ENCODE measurements at places on chromosomes 2 and 18.

GRCh38 chr18:23548719-23549118, 37.6 kb downstream of the NPC1 start:
- DNase-seq: no peak

DNA sequence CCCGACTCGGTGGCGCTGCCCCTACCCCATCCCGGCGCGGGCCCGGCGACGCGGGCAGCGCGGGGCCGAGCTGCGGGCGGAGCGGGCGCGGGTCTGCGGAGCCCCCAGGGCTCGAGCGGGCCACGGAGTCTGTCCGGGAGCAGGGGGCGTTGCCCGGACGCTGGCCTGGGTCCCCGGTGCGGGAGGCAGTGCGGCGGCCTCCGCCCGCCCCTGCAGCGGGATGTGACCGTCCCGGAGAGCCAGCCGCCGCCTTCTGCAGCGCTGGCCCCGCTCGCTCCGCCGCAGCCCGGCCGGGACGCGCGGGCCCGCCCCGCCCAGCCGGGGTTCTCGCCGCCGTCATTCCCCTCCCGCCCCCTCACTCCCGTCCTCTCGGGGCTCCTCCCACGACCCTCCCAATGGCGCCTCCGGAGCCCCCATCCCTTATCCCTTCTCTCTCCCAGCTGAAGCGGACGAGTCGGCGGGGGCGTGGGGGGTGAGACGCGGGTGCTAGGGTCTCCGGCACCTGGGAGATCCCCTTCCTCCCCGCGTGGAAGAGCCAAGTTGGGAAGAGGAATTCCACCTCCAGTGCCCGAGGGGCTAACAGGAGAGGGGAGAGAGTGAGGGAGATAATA, at the start of gene FNDC4:
Gene FNDC4, minus strand, starts transcription at position 257 of the 611 bp plus-strand sequence. CDS start 521 bp downstream, outside the sequence.
- DNase-seq: no peak

DNA sequence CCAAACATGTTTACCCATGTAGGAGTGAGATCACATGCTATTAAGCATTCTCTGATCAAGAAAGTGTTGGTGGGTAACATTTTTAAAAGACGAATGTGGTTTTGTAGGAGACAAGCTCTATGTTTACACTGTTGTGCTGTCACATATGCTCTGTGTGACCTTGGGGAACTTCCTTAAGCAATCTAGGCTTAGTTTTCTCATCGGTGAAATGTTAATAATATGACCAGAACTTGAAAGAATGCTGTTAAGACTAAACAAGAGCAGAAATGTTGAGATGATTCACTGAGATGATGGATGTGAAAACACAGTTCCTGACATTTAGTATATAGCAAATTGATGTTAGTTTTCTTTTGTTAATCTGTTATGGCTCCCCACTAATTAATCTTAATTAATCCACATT, 860.9 kb upstream of the CNTNAP5 start:
- DNase-seq: no peak

DNA sequence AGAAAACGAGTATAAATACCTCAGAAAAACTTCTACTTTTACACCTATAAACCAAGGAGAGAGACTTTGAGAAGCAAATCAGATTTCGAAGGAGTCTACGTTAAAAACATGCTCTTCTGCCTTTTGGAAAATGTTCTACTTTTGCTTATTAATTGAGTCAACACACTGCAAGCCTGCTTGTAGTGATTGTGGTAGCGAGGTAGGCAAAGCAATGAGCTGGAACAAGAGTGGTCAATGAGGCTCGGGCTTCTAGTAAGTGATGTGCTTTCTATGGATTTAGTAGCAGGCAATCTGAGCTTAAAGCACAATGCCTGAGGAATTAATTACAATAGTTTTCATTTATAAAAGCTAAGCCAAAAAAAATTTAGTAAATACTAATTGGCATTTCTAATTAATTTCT, 103.4 kb upstream of the TFCP2L1 start:
- DNase-seq: no peak

DNA sequence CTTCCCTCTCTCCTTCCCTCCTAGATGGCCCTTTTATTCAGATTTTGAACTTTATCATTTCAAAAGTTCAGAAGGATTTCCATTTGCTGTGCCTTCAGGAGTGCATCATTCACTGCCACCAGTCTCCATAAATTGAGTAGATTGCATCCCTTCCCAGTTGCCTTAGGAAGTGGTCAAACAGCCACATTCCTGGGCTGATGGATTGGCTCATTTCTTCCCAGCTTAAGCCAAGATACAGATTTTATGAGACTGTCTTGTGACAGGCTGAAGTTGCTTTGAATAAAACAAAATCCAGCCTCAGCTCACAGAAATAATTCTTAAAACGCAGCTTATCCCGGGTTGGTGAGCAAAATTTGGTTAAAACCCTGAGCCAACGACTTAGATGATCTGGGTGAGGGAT, 9.8 kb downstream of the NRP2 start:
- no peak for DNase-seq

DNA sequence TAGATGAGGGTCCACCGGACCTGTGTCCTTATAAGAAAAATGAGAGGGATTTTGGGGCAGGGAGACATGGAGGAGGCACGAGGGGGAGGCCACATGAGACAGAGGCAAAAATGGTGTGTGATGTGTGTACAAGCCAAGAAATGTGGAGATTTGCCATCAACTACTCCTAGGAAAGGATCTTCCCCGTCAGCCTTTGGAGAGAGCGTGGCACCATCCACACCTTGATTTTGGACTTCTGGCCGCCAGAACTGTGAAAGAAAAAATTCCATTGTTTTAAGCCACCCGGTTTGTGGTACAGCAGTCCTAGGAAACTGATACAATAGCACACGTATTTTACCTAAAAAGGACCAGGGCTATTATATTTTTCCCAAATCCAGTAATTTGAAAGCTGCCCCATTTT, 829.0 kb upstream of the SALL3 start:
- DNase-seq: no peak

GRCh38 chr2:141878016-141878415, 252.8 kb downstream of the LRP1B start:
- no peak for DNase-seq

DNA sequence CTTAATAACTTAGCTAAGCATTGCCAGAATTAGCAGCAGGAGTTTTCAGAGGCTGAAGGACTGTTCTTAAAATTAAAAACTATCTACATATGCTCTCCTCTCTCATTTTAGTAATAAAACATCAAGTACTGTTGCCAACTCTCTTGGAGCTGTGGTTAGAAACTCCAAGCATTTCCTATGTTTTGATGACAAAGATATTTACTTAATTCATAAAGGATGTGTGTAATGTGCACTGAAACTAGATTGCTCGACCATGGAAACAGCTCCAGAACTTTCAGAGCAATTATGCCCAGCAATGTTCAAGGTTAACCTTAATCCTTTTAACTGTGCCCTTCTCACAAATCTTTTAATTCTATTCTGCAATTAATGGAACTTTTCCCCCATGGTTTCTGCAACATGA, 8.4 kb downstream of the GRP start:
- no peak for DNase-seq

GRCh38 chr18:54222922-54223567, 1.4 kb downstream of the MBD2 start:
- no peak for DNase-seq

GRCh38 chr2:161042990-161043625, 117.1 kb upstream of the TANK start:
- DNase-seq: no peak

DNA sequence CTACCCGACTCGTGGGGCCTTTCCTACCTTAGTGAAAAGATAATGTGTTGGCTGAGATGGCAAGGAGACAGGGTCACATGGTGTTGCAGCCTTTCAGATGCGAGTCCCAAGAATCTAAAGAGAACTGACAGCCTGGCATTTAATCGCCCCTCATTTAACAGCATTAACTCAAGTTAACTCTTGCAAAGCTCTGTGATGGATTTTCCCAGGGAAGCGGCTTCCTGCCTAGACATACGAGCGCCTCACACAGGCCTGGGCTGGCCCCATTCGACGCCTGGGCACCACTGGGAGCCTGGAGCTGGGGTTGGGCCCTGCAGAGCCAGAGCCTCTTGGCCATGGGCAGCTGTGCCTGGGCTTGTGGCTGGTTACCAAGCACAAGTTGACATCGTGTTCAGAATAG, 140.8 kb downstream of the SEPTIN10 start:
- DNase-seq: no peak

DNA sequence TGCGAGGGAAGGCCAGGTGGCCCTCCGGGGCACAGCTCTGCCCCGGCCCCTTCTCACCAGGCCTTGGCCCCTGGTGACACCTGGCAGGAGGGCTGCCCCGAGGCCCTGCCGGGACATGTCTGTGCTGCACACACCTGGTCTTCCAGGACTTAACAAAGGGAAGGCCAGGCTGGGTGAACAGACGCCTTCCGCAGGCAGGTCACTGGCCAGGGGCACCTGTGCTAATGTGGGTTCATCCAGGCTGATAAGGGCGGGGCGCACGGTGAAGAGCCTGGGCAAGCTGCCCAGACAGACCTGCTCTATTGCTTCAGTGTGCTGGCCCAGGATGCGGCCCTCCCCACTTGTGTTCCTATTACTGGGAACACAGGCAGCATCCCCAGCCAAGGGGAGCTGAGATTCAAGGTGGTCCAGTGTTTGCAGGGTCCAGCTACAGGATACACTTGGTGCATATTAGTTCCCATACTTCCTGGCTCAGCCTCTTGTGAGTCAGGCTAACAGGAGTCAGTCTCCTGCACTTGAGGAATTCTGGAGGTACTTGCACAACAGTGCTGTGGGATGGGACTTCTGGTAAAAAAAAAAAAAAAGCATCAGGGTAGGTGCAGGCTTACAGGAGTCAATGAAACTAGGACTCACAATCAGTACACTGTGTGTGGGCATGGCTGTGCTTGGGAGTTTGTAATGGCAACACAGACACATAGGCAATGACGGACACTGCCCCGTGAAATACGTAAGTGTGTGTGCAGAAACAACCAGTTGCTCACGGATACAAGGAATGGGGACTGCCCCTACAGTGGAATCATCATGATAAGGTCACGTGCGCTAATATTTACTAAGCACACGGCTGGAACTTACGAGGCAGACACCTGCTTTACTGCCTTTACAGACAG, 261.4 kb downstream of the TWIST2 start:
- DNase-seq: no peak

DNA sequence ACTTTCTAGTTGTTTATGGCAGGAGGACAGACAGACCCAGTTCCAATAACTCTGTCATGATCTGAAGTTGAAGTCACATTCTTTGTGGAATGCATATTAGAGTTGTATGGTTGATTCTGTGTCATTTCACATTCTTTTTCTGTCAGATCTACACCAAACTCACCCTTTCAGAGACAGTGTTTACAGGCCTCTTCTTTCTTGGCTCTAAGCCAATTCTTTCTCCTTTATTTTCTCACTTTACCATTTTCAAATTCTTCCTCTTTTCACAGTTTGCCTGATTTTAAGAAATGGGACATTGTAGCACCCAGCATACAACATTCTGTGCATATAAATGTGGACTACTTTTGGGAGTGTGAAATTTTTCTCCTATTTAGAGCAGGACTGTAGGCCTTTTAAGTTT, 103.7 kb downstream of the CCDC85A start:
- DNase-seq: no peak

DNA sequence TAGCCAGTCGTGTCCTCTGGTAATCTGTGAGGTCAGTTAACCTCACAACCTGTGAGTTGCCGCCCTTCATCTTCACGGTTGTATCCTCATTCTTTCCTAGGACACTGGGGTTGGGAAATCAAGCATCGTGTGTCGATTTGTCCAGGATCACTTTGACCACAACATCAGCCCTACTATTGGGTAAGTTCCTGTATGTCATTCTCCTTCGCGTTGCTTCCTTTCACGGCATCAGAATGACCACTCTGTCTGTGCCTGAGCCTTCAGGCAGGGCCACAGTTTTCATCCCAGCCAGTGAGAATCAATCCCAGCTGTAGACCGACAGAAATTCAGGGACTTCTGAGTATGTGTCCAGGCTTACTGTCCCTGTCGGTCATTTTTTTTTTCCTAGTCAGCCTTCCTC, 67.1 kb downstream of the RAB31 start:
- no peak for DNase-seq

- no peak for DNase-seq
Measured at GRCh38 chr2:147663962-147664361, 180.9 kb upstream of the ACVR2A start.

DNA sequence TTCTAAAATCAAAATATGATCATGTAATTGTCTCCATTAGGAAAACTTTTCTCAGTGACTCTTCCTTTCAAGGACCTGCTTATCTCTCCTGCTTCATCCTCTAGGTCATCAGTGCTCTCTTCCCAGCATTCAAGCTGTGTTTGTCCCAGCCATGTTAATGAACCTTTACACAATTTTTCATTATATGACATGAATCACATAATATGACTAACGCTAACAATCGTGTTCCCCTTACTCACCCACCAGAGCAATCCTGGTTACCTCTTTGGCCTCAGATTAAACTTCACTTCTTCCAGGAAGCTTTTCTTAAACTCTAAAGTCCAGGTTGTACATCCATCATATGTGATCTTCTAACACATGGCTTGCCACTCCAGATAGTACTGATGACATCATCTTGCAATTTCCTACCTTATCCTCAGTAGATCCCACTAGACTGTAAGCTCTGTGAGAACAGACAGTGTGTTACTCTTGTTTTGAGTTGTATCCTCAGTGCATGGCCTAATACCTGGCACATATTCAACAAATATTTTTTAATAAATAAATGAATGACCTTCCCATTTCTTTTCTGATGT, 882.9 kb upstream of the ZEB2 start:
- DNase-seq: no peak

GRCh38 chr18:44741085-44741484, 60.4 kb downstream of the SETBP1 start:
- no peak for DNase-seq

- DNase-seq: no peak
Measured at GRCh38 chr18:74796211-74796610, 198.5 kb downstream of the ZNF407 start.

DNA sequence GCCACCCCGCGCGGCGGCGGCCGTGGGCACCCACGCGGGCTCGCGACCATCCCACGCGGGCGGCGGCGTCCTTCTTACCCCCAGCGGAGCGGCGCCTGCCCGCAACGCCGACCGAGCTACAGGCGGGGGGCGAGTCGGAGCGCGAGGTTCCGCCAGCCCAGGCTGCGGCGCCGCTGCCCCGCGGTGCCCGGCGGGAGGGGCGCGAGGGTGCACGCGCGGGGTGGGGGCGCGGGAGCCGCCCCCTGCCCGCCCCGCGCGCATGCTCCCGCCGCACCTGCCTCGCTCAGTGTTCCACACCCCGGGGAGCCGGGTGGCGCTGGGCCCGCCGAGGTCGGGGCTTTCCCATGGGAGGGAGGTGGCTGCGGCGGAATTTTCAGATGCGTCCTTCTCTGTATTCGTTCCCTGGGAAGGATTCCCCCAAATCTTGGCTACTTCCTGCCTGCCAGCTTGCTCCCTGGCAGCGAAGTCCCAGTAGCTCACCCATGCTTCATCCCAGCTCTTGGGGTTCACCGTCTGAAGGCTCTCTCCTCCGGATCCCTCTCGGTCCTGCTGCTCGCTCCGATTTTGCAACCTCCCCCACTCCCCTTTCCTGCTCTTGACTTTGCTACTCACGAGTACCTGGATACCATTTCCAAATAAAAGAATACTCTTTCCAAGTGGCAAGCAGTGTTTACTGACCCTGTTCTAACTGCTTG, at the start of gene L3MBTL4:
Gene L3MBTL4, minus strand, starts transcription at position 189 of the 695 bp plus-strand sequence. CDS start 103,286 bp downstream, outside the sequence.
- DNase-seq: no peak

GRCh38 chr2:13014783-13015182, 298.0 kb downstream of the TRIB2 start:
- DNase-seq: no peak

All from stimulated activated CD8-positive, alpha-beta memory T cell treated with anti-CD3 and anti-CD28 coated beads, Interleukin-7, amount 100 ng/mL, for 1 hour (primary cell).